Spleen (tissue), 13 donors: ENCODE measurements at places on chromosomes 16 and 17. TPM values are rescaled to one million over a fixed set of nuclear protein-coding genes. Genes with fewer than 3 reads are reported as not detected.

Gene SPATA22
- not detected for total RNA-seq

Gene MAPK8IP3
- total RNA-seq = 106 TPM

Gene KRT222
- total RNA-seq = 7.6 TPM

Gene RHBDF2
- total RNA-seq = 147 TPM

- peaks cover 18% of the 10 kb centered on the region for H3K4me1 ChIP-seq
- peaks cover 9% of the 10 kb centered on the region for H3K36me3 ChIP-seq
- no peaks in the 10 kb centered on the region for H3K27me3 ChIP-seq
- no peak overlapping the region for H3K4me3 ChIP-seq
- H3K27ac ChIP-seq = no peak overlapping the region
- no peak for DNase-seq
These were observed 2.0 kb upstream of the SYNGR2 start for GRCh38 chr17:78166416-78166815.

DNA sequence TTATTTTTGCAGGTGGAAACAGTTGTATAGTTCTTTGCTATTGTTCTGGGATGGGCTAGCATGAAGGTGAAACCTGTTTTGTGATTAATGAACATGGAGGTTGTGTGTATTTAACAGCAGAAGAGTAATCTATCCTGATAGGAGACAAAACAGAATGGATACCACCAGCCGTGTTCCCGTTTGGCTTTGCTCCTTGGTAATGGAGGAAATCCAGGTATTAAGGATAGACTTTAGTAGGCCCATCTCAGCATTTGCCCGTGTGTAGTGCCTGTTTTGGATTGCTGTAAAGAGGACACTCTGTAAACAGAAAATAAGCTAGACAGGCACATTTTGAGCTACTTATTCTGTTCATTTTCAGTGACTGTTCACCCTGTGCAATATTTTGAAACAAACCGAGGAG lies 215.1 kb downstream of the RBFOX1 start:
- DNase-seq = no peak
- no peak overlapping the region for H3K4me3 ChIP-seq
- H3K4me1 ChIP-seq = no peaks in the 10 kb centered on the region
- no peak overlapping the region for H3K27ac ChIP-seq
- no peaks in the 10 kb centered on the region for H3K27me3 ChIP-seq
- no peaks in the 10 kb centered on the region for H3K36me3 ChIP-seq

DNA sequence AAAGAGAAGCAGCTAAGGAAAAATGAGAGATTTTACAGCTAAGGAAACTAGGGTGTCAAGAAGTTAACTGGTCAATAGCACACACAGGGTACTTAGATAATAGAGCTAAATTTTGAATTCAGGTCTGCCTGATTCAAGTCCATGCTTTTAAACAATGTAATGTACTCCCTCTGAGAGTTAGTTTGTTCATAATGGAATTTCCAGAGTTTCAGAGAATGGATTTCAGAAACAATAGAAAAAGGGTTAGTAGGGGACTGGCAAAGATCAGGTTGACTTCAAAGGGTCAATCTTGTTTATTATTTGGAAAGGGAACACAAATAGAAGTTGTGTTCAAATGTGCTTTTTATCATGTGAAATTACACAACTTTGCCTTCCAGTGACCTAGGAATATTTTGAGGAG lies 17.9 kb downstream of the NSRP1 start:
- no peaks in the 10 kb centered on the region for H3K27me3 ChIP-seq
- H3K4me1 ChIP-seq = peaks cover 5% of the 10 kb centered on the region
- no peak overlapping the region for H3K4me3 ChIP-seq
- no peaks in the 10 kb centered on the region for H3K36me3 ChIP-seq

GRCh38 chr16:49696414-49697101 lies 159.4 kb downstream of the ZNF423 start:
- no peak for DNase-seq
- H3K4me3 ChIP-seq = no peak overlapping the region
- no peaks in the 10 kb centered on the region for H3K27me3 ChIP-seq
- no peaks in the 10 kb centered on the region for H3K4me1 ChIP-seq

- H3K27ac ChIP-seq = no peak overlapping the region
- H3K36me3 ChIP-seq = no peaks in the 10 kb centered on the region
- no peak overlapping the region for H3K4me3 ChIP-seq
- H3K27me3 ChIP-seq = no peaks in the 10 kb centered on the region
- no peak for DNase-seq
- peaks cover 15% of the 10 kb centered on the region for H3K4me1 ChIP-seq
These were observed 152.2 kb upstream of the TBX2 start for GRCh38 chr17:61247439-61247838.

DNA sequence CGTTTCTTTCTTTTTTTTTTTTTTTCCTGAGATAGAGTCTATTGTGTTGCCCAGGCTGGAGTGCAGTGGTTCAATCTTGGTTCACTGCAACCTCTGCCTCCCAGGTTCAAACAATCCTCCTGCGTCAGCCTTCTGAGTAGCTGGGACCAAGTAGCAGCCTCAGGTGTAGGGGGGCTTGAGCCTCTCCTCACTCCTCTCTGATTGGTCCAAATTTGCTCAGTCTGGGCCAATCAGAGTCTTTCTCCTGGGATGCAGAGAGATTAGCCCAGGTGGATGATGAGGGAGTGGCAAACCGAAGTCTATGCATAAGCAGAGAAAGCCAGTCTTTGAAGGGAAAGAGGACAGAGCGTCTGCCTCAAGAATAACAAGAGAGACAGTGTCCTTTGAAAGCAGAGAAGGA lies 99.0 kb downstream of the BMERB1 start:
- DNase-seq = no peak
- H3K4me3 ChIP-seq = no peak overlapping the region
- H3K27me3 ChIP-seq = no peaks in the 10 kb centered on the region
- no peaks in the 10 kb centered on the region for H3K4me1 ChIP-seq
- H3K36me3 ChIP-seq = no peaks in the 10 kb centered on the region

DNA sequence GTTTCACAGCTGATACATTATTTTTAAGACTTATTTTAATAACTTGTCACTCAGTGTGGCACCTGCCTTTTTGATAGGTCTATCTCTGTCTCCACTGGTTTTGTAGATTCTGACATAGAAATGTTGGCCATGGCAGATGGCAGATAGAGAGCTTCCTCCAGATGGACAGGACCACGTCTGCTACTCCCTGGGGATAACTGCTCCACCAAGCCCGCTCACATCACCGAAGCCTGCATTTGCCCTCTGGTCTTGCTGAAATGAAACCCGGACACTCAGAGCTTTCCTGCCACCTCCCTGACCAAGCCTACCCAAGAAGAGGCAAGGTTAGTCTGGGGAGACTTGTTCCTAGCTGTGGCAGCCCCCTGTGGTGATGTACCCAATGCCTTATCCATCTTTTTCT lies 16.4 kb upstream of the HAP1 start:
- no peak overlapping the region for H3K4me3 ChIP-seq
- H3K27ac ChIP-seq = no peak overlapping the region
- no peak for DNase-seq
- peaks cover 9% of the 10 kb centered on the region for H3K36me3 ChIP-seq
